ENCODE measurements at places on chromosomes 5 and 9.
A peak's percentile ranks its signal among the peaks of the same experiment; 100 is the strongest.

DNA sequence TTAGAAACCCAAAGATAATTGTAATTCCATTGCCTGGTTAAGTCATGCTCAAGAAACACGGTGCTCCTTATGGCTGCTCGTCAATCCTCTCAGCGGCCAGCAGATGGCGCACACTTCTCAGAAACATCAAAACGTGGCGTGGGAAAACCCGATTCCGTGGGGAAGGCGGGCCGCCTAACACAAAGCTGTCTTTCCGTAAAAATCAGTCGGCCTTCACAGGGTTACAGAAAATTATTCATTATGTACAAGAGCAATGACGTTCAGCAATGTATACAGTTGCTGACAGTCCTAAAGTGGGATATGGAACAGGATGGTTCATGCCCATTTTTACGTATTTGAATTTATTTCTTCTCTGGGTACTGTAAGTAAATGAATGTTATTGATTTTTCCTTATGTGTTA lies 83.5 kb downstream of the PDE4D start:
- peak; percentile 79 for DNase-seq

DNA sequence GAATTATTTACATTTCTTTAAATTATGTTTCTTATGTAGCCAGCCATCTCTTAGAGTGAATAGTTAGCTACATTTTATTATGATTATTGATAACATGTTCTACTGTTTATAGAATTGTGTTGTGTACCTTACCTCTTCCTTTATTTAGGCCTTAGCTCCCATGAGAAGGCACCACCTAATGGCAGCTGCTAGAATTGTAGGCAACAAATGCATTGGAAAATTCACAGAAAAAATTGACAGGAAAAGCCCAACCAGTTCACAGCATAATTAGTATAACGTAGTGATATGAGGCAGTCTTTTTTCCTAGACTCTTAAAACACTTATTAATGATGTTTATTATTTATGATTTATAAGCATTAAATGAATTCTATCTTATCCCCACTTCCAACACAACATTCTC lies 175.8 kb downstream of the WDR70 start:
- DNase-seq: no peak

DNA sequence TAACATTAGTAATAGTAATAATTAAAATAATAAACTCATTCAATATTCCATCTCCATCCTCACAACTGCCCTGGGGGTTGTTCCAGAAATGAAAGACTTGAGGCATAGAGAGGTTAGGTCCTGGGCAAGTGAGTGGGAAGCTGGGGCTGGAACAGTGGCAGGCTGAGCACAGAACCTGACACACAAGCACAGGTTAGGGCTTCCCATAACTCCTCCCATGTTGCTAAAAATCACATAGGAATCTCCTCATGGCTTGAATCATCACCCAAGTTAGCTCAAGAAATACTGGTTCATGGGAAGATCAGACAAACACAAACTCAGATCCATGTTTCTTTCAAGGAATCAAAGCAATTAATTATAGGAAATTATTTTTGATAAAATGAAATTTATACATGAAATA lies 487.7 kb downstream of the SEMA5A start:
- no peak for DNase-seq

- no peak for DNase-seq
Observed at GRCh38 chr9:3826178-3826577, 300.4 kb upstream of the RFX3 start.

GRCh38 chr5:175201393-175201792 lies 242.6 kb downstream of the DRD1 start:
- no peak for DNase-seq

- no peak for DNase-seq
Observed at GRCh38 chr9:88660611-88661010, 125.6 kb downstream of the NXNL2 start.

DNA sequence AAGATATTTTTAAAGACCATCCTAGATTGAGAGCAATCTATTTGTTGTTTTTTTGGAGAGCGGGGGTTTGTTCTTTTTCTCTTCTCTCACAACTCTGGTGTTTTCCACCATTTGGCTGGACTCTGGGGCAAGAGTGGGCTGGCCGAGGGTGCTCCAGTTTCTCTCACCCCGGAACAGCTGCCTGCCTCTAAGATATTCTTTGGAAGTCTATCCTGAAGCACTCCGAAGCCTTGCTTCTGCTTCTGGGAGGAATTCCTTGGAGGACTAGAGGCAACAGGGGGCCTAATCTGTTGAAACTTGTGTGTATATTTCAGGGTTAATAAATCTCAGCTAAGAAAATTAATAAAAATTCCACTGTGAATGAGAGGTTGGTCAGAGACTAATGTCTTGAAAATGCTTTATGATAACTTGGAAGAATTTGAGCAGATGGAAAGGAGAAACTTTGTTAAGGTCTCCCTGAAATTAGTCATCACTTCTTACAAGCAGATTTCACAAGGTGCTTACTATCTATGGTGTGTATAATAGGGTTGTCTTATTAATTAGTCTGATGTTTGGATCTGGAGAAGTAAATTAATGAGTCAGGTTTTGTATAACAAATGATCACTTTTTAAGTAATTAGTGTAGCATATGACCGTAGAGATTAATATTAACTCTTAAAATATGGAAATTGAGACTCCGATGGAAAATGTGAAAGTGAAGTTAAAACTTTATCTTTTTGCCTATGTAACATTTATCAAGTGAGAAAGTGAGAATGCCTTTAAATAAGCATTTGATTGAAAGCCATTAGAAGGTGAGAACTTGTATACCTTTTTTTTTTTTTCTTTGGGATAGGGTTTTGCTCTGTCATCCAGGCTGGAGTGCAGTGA lies 4.0 kb downstream of the MAN2A1 start:
- no peak for DNase-seq

- no peak for DNase-seq
Observed at GRCh38 chr9:105971986-105972385, 277.6 kb downstream of the TMEM38B start.

GRCh38 chr9:68711281-68711680 lies 6.2 kb downstream of the PIP5K1B start:
- DNase-seq: no peak

GRCh38 chr5:143251190-143251589 lies 152.3 kb downstream of the NR3C1 start:
- no peak for DNase-seq

DNA sequence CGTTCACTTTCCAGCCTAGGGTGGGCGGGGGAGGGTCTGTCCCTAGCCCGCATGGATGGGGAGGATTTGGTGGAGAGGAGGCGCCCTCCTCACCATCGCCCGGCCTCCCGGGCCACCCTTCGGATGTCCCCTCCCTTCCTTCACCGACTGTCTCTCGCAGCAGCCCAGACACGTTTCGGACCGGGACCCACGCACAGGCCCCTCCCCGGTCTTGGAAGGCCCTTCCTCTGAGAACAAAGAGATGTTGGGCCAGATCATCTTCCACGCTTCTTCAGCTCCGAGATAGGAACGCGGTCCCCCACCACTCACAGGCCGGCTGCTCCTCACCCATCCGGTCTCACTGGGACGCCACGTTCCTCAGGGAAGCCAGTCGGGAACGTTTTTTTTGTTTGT lies 640 bp upstream of the DPM2 start:
- no peak for DNase-seq

GRCh38 chr5:17819783-17820182 lies 185.5 kb downstream of the TAF11L14 start:
- no peak for DNase-seq

DNA sequence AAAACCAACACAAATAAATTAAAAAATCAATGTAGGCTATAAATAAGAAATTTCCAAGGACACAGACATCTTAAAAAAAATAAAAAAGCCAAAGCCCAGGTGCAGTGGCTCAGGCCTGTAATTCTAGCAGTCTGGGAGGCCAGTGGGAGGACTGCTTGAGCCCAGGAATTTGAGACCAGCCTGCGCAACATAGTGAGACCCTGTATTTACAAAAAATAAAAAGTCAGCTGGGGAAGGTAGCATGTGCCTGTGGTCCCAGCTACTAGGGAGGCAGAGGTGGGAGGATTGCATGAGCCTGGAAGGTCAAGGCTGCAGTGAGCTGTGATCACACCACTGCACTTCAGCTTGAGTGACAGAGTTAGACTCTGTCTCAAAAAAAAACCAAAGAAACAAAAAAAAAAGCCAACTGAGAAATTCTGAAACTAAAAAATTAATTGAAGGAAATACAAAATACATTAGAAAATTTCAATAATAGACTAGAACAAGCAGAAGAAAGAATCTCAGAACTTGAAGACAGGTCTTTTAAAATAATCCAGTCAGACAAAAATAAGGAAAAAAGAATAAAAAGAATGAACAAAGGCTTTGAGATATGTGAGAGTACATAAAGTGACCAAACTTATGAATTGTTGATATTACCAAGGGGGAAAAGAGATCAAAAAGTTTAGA lies 149.5 kb upstream of the PANK3 start:
- no peak for DNase-seq

GRCh38 chr5:1760656-1761452 lies 38.8 kb downstream of the MRPL36 start:
- no peak for DNase-seq

DNA sequence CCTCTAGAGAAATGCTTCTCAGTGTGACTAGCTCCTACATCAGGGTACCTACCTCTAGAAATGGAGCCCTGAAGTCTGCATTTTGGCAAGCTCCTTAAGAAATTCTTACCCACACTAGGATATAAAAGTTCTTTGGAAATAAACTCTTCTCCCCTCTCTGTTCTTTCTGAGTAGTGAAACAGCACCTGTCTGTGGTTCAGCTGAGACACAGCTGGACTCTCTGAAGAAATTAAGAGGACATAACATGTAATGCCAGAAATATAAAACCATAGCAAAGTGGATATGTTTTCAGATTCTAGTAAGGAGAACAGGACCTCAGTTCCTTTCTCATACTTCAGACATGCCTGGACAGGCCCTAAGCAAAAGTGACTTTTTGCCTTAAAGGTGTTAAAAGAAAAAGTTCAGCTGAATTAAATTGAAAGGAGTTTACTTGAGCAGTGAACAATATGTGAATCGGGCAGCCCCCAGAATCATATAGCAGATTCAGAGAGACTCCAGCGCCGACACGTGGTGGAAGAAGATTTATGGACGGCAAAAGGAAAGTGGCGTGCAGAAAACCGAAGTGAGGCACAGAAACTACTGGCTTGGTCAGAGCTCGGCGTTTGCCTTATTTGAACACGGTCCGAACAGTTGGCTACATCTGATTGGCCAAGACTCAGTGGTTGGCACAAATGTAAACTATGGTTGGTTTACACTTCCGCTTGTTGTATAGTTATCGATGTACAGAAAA lies 64.5 kb downstream of the PRKACG start:
- no peak for DNase-seq

DNA sequence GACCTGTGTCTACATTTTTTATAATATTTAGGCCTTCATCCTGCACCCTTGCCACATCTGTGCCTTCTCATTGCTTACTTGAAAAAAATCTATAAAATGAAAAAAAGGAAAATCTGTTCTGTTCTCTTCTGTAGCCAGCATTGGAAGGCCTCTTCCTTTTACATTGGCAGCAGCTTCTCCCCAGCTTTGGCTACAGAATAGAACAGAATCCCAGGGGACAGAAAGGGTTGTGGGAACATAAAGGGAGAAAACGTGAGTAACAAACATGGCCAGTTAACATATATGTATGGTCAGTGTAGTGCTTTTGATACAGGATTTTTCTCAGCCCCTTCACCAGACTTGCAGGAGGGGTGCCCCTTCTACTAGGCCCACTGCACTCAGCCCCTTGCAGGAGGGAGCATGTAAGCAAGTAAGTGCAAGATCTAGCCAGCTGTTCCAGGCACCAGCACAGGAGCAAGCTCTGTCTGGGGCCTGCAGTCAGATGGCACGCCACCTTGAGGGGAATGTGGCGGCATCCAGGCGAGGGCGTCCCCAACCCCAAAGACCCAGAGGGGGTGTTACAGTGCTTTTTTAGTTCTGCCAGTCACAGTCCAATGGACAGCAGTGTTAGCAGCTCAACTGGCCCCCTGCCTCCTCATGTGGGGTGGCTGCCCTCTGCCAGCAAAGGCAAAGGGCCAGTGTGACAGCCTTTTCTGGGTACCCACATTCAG lies 330.5 kb upstream of the ZNF462 start:
- DNase-seq: peak; percentile 3

GRCh38 chr5:38845526-38846378 lies at the start of gene OSMR:
TSS of gene OSMR (plus strand) at chr5:38846012. CDS start at chr5:38869045, 23,033 bp downstream.
- DNase-seq: peak; percentile 73

DNA sequence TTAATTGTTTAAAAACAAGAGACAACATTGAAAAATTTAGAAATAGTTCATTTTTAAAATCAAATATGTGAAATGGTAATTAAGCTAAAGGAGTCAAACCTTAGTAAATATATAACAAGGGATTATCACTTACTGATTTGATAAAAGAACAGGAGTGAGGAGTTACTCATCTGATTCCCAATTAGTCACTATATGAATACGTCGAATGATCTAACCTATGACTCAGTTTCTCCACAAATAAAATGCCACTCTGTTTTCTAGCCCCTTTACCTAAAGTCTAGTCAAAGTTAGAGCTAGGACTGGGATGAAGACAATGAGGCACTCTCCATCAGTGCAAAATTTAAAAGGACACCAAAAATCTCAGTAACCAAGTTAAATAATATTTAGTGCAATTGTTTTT lies 70.4 kb upstream of the RASEF start:
- DNase-seq: no peak

GRCh38 chr9:86892576-86892975 lies 54.7 kb downstream of the GAS1 start:
- no peak for DNase-seq

- no peak for DNase-seq
Observed at GRCh38 chr5:73183000-73183399, 10.0 kb downstream of the TMEM174 start.

DNA sequence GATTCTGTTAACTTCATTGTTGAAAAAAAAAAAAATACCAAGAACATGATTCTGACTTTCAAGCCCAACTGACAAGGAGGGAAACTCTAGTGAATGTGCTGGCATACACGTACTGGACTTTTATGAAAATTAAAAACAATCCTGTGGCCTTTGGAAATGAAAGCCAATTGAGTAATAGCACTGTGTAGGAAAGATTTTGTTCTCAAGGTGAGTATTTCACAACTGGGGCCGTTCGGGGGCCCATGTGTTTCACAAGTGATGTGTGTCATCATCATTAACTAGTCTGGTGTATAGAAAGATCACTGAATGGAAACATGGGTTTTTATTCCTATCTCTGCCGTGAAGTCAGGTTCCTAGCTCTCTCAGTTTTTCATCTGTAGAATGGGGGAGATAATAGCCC lies 605.0 kb upstream of the CLINT1 start:
- no peak for DNase-seq

DNA sequence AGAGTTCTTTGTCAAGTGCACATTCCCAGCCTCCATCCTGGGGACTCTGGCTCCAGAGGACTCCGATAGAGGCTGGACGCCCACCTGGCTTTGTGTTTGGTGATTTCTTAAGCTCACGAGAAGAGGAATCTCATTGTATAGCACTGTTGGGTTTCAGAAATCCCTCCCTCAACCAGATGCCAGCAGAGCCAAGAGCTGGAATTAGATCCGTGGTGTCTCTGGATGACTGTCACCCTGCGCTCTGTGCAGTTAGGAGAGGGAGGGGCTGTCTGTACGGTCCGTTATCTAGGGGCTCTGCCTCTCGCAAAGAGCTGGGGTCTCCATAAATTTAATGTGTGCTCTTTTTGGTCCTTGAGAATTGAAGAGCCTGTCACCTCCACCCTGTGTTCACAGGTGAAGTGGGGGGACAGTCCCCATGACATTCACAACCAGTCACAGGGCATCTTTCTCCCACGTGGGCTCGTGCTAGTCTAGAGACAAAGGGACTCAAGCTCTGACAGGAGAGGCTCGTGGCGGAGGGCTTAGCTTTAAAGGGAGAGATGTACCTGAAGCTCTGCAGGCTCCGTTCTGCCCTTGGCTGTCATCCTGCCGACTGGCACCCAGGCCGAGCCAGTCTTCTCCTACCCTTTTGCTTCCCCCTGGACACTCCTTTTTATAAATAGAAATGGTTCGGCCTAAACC lies 41.4 kb downstream of the FAM78A start:
- DNase-seq: no peak

GRCh38 chr5:121087560-121087959 lies 623.5 kb downstream of the PRR16 start:
- no peak for DNase-seq

All from nephron progenitor cell (in vitro differentiated cells).